Fibroblast of gingiva (primary cell): ENCODE measurements at places on chromosomes 6 and 20.

DNA sequence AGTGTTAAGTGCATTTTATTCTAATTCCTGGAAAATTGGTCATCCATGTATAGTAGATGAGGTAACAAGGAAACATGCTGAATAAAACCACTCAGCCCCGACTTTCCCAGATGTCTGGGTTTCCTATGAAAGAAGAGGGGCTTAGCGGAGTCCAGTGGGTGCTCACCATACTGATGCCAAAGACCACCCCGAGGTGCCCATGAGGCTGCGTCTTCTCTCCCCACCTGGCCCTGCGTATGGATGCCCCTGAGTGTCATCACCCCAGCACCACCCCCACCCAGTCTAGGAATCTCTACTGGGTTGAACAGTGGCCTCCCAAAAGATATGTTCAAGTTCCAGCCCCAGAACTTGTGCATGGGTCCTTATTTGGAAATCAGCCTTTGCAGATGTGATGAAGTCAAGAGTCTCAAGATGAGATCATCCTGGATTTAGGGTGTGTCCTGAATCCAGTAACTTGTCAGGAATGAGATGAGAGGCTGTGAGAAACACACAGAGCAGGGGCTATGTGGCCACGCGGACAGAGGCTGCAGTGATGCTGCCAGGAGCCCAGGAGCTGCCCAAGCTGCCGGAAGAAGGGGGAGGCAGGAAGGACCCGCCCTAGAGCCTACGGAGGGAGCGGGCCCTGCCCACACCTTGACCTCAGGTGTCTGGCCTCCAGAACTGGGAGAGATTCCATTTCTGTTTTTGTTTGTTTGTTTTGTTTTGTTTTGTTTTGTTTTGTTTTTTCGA lies 124.6 kb upstream of the CDH4 start:
- no peak for DNase-seq

GRCh38 chr20:43430265-43431133 lies 27.2 kb upstream of the SRSF6 start:
- DNase-seq = no peak

DNA sequence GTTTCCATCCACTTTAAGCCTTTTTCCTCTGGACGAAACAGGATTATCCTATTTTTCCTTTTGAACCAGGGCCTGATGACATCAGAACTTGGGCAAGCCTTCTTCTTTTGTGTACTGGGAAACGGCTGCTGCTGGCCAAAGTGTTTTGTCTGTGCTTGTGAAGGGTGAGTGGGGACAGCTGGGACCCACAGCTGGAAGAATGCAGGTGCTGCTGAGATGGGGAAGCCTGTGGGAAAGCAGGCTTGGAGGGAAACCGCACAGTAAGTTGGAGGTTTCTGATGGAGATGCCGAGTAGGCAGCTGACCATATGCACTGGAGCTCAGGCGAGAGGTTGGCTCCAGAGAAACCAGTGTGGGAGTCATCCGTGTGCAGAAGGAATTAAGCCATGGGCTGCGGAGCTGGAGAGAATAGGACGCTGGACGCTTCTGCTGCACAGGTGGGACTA lies 8.5 kb upstream of the PSMG4 start:
- DNase-seq = no peak

GRCh38 chr6:151170622-151171246 lies 69.0 kb upstream of the AKAP12 start:
- no peak for DNase-seq

GRCh38 chr20:51533291-51534172 lies 9.0 kb downstream of the NFATC2 start:
- no peak for DNase-seq

- DNase-seq = no peak
These were observed 46.5 kb downstream of the PLEKHG1 start for GRCh38 chr6:150646228-150646627.

- no peak for DNase-seq
These were observed 27.9 kb downstream of the MANBAL start for GRCh38 chr20:37317316-37317715.

DNA sequence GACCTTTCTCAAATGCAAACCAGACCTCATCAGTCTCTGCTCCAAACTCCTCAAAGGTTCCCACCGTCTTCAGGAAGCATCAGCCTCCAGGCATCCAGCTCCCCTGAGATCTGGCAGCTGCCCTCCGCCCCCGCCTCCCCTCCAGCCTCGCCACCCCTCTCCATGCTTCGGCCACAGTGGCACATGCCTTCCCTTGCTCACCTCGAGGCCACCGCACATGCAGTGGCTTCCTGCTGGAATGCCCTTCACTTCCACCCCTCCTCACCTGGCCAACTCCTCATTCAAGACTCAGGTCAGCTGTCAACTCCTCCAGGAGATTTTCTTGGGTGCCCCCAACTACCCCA lies 13.4 kb downstream of the KIAA1755 start:
- no peak for DNase-seq

DNA sequence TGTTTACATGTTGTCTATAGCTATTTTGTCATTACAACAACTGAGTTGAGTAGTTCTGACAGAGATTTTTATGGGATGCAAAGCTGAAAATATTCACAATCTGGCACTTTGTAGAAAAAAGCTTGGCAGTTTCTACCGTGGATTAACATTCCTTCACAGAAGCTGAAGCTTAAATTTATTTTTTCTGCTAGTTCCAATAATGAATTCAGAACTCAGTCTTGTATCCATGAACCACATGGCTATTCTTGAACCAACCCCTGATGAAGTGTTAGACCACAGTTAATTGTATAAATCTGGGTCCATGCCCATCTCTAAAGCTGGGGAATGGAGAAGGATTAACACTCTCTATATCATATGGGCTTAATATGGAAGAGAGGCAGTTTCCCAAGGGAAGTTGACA lies 743.8 kb upstream of the FLRT3 start:
- no peak for DNase-seq

DNA sequence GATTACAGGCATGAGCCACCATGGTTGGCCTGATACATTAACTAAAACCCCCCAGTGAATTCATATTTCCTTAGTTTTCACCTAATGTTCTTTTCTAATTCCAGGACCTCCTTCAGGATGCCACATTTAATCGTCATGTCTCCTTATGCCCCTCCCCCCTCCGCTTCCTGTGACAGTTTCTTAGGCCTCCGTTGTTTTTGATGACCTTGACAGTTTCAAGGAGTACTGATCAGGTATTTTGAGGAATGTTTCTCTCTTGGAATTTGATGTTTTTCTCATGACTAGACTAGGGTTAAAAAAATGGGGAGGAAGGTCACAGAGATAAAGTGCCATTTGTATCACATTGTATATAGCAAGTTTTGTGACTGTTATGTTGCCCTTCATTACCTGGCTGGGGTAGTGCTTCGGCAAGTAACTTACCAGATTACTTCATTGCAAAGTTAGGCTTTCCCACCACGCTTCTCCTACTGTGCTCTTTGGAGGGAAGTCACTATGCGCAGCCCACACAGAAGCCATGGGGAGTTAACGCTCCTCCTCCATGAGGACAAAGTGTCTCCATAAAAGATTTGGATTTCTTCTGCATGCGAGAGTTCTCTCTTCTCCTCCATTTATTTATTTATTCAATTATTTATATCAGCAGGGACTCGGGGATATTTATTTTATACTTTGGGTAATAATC lies 99.5 kb downstream of the NCR2 start:
- no peak for DNase-seq

- DNase-seq = peak; percentile 61
These were observed 69.3 kb upstream of the SYNJ2 start for GRCh38 chr6:157912326-157912725.

- DNase-seq = no peak
These were observed 33.3 kb downstream of the GABRR2 start for GRCh38 chr6:89281779-89282246.

DNA sequence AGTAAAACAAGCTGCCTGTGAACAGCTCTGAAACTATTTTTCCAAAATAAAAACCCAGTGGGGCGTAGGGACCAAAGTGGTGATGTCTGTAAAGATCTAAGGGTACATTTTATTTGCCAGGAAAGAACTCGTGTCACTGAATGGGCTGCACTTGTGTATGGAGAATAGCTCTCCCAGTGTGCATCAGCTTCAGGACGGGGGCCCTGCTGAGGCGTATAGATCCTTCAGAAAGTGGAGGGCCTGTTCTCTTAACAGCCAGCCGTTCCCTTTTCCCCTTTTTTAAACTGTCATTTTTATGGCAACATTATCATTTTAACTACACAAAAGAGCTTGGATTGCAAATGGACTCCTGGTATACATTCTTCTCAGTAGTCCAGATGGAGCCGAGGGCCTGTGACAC lies 137.3 kb downstream of the TMEM242 start:
- no peak for DNase-seq

- no peak for DNase-seq
These were observed 686 bp downstream of the GINS1 start for GRCh38 chr20:25408170-25408547.

DNA sequence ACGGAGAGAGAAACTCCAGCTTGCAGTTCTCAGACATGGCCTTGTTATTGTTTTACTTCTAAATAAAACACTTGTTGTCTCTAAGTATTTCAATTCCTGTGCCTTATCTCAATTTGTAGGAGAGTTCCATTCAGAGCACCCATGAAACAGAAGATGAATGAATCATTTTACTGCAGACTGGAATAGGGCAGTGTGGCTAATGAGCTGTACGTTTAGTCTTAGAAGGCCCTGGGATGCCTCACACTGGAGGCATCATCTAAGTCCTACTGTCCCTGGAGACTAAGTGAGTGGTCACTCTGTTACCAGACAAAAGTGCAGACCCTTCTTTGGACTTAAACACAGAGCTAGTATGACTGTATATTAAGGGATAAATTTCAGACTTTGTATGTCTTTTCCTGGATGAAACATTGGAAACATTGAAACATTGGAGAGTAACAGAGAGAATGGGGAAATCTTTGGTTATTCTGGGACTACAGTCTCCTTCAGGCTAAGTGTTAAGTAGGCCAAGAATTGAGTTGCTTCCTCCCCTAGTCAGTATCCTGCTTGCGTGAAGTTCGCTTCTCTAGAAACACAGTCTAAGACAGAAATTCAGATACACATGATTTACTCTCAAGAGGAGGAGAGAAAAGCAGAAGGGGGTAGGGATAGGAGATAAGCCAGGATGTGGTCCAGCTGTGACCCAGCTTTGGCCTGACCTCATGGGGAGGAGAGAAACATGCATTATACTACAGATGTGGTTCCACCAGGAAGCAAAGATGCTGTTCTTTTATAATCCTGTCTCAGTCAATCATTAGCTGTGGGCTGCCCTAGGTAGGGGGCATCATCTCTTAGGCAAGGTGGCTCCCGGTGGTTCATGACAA lies 167.4 kb upstream of the BMP2 start:
- no peak for DNase-seq

- DNase-seq = no peak
These were observed 1.3 kb upstream of the FNDC11 start for GRCh38 chr20:63552481-63553249.

- no peak for DNase-seq
These were observed 45.3 kb upstream of the ZNF184 start for GRCh38 chr6:27517928-27518787.
